ENCODE measurements at places on chromosomes 1 and 21.
A peak's percentile ranks its signal among the peaks of the same experiment; 100 is the strongest.

- DNase-seq, result no peak
Observed at GRCh38 chr1:15833842-15834405, 13.6 kb upstream of the SPEN start.

GRCh38 chr1:30322859-30323257, 400.5 kb downstream of the MATN1 start:
- DNase-seq, result no peak

- no peak for DNase-seq
Observed at GRCh38 chr1:86912281-86912900, 1.5 kb downstream of the SELENOF start.

DNA sequence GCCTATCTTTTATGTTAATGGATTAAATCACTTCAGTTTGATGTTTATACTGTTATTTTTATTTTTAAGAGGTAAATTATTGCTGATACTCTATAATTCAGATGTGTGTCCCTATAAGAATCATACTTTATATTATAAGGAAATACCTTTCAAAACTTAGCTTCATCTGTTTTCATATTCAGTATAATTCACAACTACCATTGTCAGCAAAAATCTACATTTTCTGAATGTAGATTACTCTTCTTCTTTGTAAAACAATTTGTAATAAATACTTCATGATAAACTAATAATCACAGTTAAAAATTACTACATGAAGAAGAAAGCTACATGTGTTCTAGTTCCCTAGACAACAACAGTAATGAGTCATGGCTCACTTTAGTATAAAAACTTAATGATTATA, 115.4 kb upstream of the SERTAD4 start:
- DNase-seq, result no peak

DNA sequence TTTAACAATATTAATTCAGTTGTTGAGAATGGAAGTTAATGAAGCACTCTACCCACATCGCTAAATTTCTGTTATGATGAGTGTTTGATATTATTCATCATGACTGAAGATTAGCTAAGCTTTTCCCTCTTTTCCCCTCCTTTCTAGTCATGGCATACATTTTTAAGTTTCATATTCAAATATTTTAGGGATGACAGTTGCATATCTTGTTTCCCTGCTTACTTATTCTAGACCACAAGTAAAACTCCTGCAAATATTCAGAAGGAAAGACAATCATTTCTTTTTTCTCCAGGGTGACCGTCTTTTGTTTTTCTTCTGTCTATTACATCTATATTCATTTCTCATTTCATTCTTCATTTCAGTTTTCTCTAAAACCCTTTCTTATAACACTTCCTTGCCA, 906.0 kb downstream of the ADGRL2 start:
- DNase-seq, result no peak

DNA sequence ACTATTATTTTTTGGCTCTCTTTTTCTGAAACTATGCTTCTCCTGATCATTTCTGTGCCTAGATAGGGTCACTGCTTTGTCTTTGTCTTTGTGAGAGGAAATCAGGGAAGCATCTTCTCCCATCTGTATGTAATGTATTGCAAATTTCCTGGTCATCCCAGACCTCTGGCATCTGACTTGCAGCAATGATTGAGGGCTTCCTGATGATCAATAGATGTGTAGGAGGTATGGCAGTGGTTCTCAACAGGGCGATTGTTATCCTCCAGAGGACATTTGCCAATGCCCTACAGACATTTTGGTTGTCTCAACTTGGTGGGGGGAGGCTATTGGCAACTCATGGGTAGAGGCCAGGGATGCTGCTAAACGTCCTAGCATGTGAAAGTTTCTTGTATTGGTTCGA, 64.7 kb downstream of the RGL1 start:
- no peak for DNase-seq

GRCh38 chr1:36511804-36512798, 29.4 kb upstream of the CSF3R start:
- peak; percentile 52 for DNase-seq

DNA sequence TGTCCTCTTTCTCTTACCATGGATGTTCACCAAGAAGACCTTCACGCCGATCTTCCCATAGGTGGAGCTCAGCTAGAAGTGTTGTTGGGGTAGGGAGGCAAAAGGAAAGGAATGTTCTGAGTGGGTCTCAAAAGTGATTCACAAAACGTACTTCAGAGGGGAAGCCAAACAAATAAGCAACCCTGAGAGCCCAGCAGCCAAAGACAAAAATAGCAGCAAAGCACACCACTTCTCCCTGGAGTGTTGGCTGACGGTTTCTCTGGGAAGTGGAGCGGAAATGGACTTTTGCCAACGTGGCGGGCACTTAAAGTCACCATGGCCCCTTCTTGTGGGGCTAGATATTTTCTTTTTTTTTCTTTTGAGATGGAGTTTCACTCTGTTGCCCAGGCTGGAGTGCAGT, 23.1 kb downstream of the SLC26A9 start:
- peak; percentile 2 for DNase-seq

DNA sequence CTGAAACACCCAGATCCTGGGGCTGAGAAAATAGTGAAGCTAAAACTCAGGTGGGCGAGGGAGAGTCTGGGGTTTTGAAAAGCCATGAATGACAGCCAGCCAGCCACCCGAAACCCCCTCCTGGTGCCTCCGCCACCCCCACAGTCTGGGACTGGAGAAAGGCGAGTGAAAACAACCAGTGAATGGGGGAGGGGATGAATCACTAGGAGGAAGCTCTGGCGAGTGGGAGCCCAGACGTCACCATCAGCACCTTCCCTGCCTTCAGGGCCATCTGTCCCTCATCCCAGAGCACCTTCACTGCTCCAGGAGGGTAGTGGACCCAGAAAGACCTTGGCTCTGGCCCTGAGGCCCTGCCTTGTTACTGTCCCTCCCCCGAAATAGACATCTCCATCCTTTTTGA, 9.2 kb downstream of the RORC start:
- peak; percentile 87 for DNase-seq

DNA sequence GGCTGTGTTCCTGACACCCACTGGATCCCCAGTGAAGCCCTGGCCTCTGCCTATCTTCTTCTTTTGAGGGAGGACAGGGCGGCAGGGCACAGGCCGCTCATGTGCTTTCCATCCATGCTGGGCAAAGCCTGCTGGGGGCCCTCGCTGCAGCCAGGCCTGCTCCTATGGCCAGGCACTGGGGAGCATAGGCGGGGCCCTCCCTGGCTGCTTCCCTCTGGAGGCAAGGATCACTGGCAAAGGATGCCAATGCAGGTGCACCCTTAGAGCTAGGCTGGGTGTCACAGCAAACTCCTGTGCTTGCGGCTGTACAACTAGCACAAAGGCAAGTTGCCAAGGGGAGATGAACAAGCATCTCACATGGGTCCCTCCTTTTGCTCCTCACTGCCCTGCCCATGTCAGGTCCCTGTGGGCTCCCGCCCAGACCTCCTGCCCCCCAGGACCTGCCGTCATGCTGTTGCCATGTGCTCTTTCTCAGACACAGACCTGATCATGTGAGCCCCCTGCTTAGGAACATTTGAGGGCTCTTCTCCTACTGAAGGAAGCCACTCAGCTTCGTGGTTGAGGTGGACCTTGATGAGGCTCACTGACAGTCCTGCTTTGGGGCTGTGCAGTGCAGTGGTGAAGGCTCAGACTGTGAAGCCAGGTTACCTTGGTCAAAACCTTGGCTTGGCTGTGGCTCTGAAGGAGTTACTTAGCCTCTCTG, 393.6 kb downstream of the PTPRU start:
- DNase-seq, result peak; percentile 41

DNA sequence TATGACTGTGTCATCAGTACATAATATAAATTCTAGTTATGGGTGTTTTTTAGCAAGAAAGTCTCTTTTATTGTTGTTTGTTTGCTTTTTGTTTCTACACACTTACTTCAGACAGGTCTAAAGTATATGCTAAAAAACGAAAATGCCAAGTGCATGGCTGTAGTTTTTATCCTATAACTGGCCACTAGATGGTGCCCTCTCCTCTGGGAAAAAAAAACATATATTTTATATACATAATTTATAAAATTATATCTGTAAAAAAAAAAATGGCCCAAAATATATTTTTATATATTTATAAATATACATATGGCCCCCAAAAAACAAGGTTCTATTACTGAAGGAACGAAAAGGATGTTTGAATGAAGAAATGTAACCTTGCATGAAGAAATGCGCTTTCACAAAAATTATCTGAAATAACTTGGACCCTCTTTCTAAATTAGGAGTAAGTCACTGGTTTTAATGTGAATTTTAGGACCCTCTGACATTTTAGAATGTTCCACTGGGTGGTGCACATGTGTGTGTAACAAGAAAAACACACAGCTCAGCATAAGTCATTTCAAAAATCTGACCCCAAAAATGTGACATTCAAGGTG, 93.5 kb downstream of the TTLL7 start:
- DNase-seq, result no peak

DNA sequence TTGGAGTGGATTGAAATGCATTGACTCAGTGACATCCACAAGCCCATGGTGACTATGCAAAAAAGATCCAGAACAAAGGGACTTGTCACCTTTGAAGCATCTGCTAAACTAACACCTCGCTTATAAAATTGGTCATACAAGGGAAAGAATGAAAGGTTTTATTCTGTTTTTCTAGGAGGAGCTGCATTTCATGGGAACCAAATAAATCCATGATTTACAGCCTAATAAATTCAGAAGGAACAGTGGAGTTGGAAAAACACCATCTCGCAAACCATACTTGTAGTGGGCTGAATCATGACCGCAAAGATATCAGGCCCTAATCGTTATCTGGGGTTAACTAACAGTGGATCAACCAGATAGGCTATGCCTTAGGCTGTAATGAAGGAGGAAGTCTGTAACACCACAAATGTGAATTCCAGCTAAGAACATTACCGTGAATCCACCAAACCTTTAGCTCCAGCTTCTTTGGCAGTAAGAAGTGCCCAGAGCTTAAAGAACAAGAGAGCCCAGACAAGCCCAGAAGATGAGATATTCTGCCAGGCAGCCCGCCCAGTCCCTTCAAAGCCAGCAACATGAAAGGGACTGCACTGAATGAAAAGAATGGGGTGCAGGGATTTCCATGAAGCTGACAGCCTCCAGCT, 27.4 kb downstream of the RSPH1 start:
- peak; percentile 30 for DNase-seq

DNA sequence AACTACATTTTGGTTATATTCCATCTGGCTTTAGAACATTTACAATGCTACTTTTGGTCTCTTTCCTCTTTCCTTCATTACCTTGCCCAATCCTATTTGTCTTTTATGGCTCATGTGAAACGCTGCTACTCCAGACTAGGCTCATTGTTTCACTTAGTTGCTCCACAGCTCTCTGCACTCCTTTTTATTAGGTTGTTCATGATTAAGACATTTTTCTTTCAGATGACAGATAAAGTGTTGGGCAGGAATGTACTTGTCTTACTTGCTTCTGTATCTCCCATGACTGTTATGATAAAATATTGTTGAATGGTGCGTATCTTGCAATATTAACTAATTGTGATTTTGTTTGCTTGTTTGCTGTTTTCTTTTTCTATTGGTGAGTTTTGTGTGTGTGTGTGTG, 1532.3 kb downstream of the KCNT2 start:
- no peak for DNase-seq

DNA sequence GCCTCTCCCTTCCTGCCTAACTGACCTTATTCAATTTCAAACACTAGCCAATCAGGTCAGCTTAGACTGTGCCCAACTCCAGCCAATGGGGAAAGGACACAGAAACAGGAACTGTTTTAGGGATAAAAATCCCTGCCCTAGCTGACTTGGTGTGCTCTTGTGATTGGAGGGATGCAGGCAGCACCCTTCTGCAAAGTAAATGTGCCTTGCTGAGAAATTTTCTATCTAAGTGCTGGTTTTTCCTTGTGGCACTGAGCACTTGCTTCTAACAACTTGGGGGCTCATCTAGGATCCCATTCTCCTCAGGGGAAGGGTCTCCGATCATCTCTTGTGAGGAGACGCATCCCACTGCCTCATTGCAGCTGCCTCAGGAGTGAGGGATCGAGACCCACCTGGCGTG, 10.7 kb upstream of the CD2 start:
- no peak for DNase-seq

- peak; percentile 9 for DNase-seq
Observed at GRCh38 chr1:43436371-43436770, 17.4 kb downstream of the HYI start.

DNA sequence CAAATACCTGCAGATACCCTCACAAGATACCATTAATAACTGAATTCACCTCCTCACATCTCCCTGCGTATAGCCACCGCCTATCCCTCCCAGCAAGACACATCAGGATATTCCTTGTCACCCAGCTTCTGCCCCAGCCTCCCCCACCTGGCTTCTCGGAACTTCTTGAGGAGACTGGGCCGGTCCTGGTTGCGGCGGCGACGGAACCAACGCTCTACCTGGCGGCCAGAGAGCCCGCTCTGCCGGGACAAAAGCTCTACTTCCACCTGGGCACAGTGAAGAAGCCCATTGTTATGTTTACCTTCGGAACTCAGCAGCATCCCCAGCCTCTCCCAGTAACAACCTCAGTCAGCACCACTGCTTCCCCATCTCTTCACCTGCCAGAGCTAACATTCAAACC, 6.7 kb downstream of the CERS2 start:
- no peak for DNase-seq

GRCh38 chr1:18972991-18973390, 16.5 kb upstream of the IFFO2 start:
- DNase-seq, result peak; percentile 2

DNA sequence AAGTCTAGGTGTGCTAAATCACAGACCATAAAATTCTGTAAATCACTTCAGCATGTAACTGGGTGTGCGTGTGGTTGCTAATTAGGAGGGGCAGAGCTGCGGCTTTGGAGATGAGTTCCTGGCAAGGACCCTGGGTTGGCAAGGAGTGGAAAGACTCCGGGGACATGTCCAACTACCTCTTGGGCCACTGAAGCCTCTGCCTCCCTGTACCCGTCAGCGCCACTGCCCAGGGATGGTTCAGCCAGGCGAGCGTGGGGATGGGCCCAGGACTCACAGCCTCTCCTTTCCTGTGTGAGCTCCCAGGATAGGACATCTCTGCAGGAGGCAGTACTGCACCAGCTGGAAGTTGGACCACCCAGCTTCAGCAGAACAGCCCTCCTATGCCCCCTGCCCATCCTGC, 386.4 kb upstream of the VAMP3 start:
- DNase-seq, result no peak

DNA sequence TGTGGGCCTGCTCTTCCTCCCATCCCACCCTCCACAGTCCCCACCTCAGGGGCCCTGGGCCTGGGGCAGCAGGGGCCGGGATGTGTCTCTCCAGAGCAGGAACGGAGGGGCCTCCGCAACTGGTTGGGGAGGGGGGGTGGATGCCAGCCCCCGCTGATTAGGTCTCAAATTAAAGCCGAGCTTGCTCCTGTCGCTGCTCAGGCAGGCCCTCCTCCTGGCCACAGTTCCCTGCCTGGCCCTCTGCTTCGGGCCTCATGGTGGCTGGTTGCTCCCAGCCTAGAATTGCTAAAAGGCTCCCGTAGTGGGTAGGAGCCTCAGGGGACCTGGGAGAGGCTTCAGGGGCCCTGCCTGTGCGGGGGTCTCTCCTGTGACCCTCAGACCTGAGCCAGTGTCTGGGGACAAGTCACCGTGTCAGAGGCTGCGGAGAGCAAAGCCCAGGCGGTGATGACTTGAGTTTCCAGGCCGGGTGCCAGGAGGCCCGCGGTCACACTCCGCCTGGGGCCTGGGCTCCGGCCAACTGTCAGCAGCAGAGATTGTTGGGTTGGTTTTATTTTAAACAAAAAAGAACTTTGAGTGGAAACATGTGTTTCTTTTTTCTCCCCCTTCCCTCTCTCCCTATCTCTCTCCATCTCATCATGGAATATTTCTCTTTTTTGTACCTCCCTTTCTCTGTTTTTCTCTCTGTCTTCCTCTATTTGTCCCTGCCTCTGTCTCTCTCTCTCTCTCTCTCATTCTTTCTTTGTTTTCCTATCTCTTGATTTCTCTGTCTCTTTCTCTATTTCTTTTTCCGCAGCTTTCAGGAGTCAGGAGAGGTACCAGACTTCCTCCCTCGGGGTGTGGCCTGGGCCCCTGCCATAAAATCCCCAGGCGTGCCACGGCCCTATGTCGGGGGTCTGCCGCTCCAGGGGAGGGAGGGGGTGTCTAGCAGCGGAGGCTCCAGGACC, 20.0 kb upstream of the EPHA2 start:
- DNase-seq, result no peak
